IMR-90 (cell line): ENCODE measurements at places on chromosomes 16 and 17. TPM values are rescaled to one million over a fixed set of nuclear protein-coding genes. Genes with fewer than 3 reads are reported as not detected.

DNA sequence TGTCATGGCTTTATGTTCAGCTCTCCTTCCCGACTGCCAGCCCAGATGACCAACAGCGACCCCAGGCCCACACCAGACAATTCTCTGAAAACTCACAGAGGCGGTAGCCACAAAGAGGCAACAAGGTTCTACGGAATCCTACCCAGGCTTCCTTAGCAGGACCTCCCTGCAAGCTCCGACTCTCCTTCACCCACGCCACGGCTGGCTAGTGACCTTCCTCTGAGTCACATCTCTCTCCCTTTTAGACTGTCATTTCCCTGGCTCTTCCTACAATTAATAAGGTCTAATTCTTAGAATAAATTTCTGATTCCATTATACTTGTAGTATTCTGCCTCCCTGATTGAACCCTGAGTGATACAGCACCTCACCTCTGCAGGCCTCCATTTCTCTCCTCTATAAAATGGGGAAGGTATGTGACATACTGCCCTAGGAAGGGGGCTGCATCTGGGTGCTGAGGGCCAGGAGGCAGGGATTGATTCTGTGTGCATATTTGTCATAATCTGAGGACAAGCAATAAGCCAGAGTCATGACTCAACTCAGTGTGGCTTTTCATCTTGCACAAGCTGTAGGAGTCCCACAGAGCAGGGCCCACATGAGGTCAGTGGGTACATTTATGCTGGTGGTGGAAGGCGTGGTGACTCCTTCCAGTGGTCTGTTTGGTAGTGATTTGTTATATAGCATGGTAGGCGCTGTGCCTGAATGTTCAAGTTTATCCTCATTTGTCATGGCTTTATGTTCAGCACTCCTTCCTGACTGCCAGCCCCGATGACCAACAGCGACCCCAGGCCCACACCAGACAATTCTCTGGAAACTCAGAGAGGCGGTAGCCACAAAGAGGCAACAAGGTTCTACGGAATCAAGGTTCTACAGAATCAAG is 46.2 kb downstream of the SMPD3 start:
- peaks cover 11% of the 10 kb centered on the region; the same call in 1 of the 2 replicates for H3K4me1 ChIP-seq
- peaks cover 4% of the 10 kb centered on the region; the same call in 1 of the 2 replicates for H3K27me3 ChIP-seq
- H3K4me3 ChIP-seq, result no peak overlapping the region
- peak; percentile 68 for DNase-seq
- no peaks in the 10 kb centered on the region for H3K36me3 ChIP-seq
- no peak overlapping the region for H3K27ac ChIP-seq

Gene LGALS9B
- total RNA-seq, result not detected in 2 replicates

DNA sequence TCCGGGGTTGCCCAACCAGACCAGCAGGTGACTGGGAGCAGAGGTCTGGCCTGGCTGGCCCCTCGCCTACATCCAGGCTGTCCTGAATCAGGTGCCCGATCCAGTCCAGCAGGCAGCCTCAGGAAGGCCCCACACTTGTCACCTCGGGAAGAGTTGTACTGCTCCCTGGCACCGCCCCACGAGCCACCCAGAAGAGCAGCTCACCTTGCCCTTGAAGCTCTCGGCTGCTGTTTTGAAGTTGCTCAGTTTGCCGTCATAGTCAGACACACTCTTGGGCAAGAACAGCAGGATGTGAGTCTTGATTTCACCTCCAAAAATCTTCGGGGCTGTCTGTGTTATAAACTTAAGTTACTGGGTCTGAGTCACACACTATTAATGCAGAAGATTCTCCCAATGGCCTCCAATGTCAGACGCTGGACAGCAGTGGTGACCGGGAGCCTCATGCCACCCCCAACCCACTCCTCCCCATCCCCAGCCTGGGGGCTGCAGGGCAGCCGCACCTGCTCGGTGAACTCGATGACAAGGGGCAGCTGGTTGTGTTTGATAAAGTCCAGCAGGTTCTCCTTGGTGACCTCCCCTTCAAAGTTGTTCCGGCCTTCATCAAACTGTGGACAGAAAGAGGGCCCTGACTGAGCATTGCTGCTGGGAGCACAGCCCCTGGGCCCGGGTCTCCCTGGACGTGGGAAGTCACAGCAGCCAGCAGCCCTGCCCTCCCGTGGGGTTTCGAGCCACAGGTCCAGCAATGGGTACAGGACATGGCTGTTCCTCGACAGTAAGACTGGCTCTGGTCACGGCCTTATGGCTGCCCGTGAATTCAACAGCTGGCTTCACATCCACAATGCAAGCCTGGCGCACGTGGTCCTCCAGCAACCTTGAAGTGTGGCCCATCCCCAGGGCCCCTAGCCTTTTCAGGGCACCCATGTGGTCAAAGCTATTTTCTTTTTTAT is 12.2 kb upstream of the PPP1R27 start:
- no peak for DNase-seq
- no peaks in the 10 kb centered on the region for H3K4me1 ChIP-seq
- peaks cover 72% of the 10 kb centered on the region for H3K36me3 ChIP-seq
- no peaks in the 10 kb centered on the region for H3K27me3 ChIP-seq
- no peak overlapping the region for H3K27ac ChIP-seq

Gene FAM171A2
- 3.1 and 3.2 TPM in 2 replicates for total RNA-seq

GRCh38 chr16:27334838-27335237 is 21.1 kb downstream of the IL4R start:
- peak overlapping the region; percentile 70 for H3K27ac ChIP-seq
- H3K36me3 ChIP-seq, result peaks cover 50% of the 10 kb centered on the region
- H3K27me3 ChIP-seq, result no peaks in the 10 kb centered on the region
- peaks cover 25% of the 10 kb centered on the region for H3K4me1 ChIP-seq
- H3K4me3 ChIP-seq, result no peak overlapping the region
